ENCODE measurements at places on chromosomes 12 and 14. TPM values are rescaled to one million over a fixed set of nuclear protein-coding genes. Genes with fewer than 3 reads are reported as not detected.

RFX4 gene
- 5.7 TPM for polyA plus RNA-seq

GYS2 gene
- not detected for polyA plus RNA-seq

TESPA1 gene
- polyA plus RNA-seq, result not detected

ENDOU gene
- not detected for polyA plus RNA-seq

SRRM4 gene
- 4.1 TPM for polyA plus RNA-seq

KLHL42 gene
- polyA plus RNA-seq, result 15.7 TPM

PLCZ1 gene
- not detected for polyA plus RNA-seq

RNASE1 gene
- polyA plus RNA-seq, result 37.8 TPM

SDR9C7 gene
- polyA plus RNA-seq, result 0.54 TPM

LUM gene
- not detected for polyA plus RNA-seq

OR6C68 gene
- polyA plus RNA-seq, result not detected

SLC10A1 gene
- 0.23 TPM for polyA plus RNA-seq

SIRT4 gene
- 6.4 TPM for polyA plus RNA-seq

HHIPL1 gene
- 1.2 TPM for polyA plus RNA-seq

AQP2 gene
- polyA plus RNA-seq, result not detected

PMCH gene
- 2.1 TPM for polyA plus RNA-seq

SCN8A gene
- polyA plus RNA-seq, result 30.8 TPM
